ENCODE measurements at places on chromosomes 6 and 20. TPM values are rescaled to one million over a fixed set of nuclear protein-coding genes. Genes with fewer than 3 reads are reported as not detected.

The FAM184A gene
- total RNA-seq: 0.13 TPM

The CAGE1 gene
- total RNA-seq: 0.13 TPM

The CNR1 gene
- under 0.01 TPM for total RNA-seq

The BPIFB1 gene
- not detected for total RNA-seq

The TRAPPC3L gene
- total RNA-seq: under 0.01 TPM

The LPIN3 gene
- total RNA-seq: 0.77 TPM

The CD40 gene
- total RNA-seq: 10.9 TPM

The LY6G6C gene
- total RNA-seq: not detected

The MLN gene
- total RNA-seq: not detected

Data from dermis microvascular lymphatic vessel endothelial cell (primary cell).